Inflammatory macrophage treated with lipopolysaccharide for 1 hour (primary cell): ENCODE measurements at places on chromosomes 6 and 20.

- no peak for DNase-seq
Observed at GRCh38 chr6:47405273-47405672, 72.3 kb upstream of the CD2AP start.

DNA sequence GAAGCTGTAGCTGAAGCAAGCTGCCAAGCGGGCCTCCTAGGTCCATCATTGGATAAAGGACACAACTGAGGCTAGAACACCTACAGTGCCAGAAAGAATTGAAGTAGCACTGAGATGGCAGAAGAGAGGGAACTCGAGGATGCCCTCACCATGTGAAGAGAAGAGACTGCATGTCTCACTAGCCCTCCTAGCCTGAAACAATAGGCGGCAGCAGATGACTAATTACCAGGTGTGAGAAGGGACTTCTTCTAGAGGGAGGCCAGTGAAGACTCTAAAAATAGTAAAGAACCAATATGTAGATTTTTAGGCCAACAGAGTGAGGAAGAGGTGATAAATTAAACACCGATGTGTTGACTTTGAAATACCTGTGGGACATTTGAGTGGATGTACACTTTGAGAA, 50.3 kb downstream of the LGSN start:
- no peak for DNase-seq

DNA sequence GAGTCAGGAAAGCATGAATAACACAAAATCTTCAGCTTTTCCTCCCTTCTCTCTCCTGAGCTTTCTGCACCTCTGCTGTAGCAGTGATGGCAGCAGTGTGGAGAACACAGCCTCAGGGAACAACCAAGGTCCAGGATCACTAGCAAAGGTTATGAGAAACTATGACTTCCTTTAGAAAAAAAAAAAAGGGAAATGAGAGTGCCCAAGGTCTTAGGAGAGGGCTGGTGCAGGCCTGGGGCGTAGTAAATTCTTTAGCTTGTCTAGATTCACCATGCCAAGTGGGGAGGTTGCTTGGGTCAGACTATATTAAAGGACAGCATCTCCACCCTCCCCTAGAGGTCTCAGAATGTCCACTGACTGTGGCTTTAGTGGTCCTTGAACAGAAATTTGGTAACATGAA, 40.4 kb upstream of the POLR1H start:
- no peak for DNase-seq

GRCh38 chr6:168274037-168274952, 45.3 kb downstream of the DACT2 start:
- DNase-seq = no peak

- peak; percentile 91 for DNase-seq
Observed at GRCh38 chr6:56101141-56101553, 146.2 kb downstream of the COL21A1 start.

DNA sequence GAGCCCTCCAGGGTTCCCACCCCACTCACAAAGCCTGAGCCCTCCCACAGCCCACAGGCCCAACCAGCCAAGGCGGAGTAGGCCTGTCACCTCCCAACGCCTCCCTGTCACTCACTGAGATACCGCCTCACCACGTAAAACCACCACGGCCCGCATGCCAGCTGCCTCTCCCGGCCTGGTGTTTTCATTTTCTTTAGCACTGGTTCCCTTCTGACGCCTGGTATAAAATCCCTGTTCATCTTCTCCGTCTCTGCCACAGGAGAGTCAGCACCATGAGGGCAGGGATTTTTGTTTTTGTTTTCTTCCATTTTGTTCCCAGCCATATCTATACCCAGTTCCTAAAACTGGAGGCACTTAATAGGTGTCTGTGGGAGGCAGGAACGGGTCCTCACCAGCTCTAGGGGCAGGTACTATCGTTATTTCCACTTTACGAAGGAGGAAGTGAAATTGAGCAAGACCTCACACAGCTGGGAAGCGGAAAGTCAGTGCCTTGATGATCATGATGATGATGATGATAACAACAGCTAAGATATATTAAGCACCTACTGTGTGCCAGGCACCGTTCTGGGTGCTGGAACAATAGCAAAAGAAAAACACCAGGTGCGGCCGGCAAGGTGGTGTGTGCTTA, 58.6 kb downstream of the SNAI1 start:
- DNase-seq = peak; percentile 33

DNA sequence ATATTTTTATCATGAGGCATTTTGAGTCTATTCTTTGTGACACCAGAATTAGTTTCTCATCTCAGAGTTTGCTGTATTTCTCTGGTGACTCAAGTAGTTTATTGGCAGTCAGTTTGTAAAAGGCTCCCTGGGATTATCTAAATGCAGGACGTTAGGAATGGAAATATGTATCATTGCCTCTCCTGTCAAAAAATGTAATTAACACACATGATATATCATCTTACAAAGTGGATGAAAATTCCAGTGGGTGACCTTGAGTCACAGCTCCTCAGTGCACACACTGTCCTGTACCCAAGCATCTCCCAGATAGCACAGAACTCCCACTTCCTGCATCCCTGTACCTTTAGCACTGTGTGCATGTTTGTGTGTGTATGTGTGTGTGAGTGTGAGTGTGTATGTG, 258.6 kb downstream of the LAMA2 start:
- no peak for DNase-seq

DNA sequence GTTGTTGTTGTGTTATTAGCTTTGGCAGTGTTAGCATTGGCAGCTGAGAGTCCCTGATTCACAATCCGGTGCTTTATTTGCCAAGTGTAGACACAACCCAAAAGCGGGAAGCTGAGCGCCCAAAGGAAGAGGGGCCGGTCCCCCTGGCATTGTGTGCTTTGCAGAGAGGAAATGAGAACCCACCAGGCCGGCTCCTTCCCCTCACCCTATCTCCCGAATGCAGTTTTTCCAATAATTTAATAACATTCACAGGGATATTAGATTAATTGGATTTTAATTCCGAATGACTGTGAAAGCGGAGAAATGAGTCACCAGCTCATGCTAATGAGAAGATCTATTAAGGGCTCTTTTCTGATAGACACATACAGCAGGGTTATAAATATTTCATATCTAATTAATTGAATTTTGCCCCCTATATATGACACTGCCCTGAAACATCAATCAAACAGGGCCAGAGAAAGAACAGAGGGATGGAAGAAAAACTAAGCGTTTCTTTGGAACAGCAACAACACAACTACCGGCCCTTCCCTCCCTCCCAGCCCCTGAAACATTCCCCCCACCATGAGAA, 143.8 kb downstream of the MBOAT1 start:
- DNase-seq = no peak

DNA sequence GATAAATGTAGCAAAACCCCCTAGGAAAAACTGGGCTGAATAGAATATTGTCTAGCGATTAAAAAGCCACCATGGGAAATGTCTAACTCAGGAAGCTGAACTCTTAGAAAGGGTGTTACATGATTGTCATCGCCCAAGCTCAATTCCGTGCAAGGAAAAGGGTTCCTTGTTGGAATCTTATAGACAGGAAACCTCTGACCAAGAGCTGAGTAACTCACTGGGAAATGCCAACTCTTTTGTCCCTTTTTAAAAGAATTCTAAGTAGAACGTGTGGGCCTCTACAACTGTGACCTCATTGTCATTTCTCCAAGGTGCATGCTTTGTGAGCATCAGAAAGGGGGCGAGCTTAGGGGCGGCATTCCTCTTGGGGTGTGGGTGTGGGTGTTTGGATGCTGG, 88.1 kb downstream of the SYNJ2 start:
- no peak for DNase-seq

GRCh38 chr6:136160250-136160649, 89.9 kb downstream of the MTFR2 start:
- no peak for DNase-seq

- peak; percentile 28 for DNase-seq
Observed at GRCh38 chr6:167098825-167099225, 24.1 kb upstream of the CCR6 start.

GRCh38 chr20:47544852-47545251, 43.2 kb downstream of the NCOA3 start:
- DNase-seq = no peak

- no peak for DNase-seq
Observed at GRCh38 chr6:38801305-38801704, 86.2 kb downstream of the DNAH8 start.

- no peak for DNase-seq
Observed at GRCh38 chr6:3456898-3457709, at the start of gene SLC22A23. Gene SLC22A23 (minus strand): TSS chr6:3457050. CDS start chr6:3456559, 491 bp downstream.

- no peak for DNase-seq
Observed at GRCh38 chr20:60297649-60298048, 339.4 kb downstream of the CDH26 start.

- no peak for DNase-seq
Observed at GRCh38 chr20:21453690-21454089, 56.4 kb upstream of the NKX2-4 start.

GRCh38 chr20:61430228-61430624, 178.2 kb downstream of the CDH4 start:
- DNase-seq = no peak

DNA sequence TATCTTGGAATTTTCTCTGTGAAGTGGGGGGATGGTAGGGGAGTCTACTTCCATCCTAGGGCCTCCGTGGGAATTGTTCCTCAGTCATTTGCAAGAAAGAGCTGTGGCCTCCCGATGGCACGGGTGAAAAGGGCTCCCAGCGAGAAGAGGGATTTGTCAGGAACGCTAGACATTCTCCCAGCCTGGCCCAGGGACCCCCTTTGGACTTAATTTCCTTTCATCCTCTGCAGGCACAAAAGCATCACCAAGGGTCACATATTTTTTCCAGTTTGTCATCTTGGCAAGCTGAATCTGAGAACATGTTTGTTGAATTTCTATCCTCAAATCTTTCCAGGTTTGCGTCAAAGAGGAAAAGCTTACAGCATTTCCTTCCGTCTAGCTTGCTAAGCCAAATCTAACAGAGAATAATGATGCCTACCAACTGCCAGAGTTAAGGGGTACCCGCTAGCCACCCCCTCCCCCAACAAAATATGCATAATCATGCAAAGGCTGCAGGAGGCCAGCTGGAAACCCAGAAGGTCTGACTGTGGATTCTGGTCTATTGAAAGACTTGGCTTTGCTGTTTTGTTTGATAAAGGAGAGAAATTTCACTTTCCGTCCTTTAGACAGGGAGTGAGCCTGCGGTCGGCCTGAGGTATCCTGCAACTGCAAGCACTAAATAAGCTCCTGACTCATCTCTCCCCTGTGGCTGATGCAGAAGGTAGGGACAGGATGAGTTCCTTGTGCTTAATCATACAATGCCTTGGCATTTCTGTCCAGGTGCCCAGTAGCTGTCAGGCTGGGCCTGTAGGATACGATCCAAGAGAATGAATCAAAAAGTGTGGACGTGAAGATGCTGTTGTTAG, 23.1 kb downstream of the PSMG4 start:
- DNase-seq = no peak

DNA sequence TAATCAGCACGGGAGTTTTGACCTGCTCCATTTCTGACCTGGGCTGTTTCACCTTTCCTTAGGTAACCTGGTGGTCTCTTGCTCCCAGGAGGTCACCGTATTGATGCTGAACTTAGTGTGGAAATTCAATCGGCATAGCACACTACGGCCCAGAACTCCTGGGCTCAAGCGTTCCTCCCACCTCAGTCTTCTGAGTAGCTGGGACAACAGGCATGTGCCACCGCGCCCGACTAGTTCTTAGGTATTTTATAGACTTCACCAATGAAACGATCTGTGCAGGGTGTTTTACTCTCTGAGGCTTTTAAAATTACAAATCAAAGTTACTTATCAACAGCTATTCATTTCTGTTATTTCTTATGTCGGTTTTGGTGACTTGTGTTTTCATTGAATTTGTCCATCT, 42.1 kb downstream of the ATG5 start:
- DNase-seq = no peak

DNA sequence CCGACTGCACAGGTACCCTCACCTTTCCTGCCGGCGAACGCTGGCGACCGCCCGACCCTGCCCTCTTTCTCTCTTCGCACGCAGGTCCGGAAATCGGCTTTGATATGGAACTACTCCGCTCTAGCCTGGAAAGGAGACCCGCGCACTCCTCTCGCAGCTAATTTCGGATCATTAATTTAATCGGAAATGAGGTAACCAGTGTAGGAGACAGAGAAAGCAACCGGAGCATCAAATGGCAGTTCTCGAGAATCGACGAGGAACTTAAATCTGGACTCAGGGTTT, 949 bp upstream of the ATXN1 start:
- no peak for DNase-seq

DNA sequence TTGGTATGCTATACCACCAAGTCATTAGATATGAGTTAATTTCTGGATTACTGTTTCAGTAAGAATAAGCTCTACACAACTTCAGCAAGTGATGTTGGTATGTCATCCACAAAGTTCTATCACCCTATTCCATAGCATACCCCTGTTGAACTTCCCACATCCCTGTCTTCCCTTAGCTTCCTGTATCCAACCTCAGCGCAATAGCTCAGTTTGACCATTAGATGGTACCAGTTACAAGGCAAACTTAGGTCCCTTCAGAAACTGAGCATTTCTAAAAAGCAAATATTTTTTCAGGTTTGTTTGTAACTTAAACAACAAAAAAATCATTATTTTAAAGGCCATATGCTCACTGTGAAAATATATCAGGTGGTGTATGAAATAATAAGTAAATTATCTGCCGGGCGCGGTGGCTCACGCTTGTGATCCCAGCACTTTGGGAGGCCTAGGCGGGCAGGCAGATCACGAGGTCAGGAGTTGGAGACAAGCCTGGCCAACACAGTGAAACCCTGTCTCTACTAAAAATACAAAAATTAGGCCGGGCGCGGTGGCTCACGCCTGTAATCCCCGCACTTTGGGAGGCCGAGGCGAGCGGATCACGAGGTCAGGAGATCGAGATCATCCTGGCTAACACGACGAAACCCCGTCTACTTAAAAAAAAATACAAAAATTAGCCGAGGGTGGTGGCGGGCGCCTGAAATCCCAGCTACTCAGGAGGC, 8.8 kb upstream of the MOG start:
- DNase-seq = peak; percentile 57

DNA sequence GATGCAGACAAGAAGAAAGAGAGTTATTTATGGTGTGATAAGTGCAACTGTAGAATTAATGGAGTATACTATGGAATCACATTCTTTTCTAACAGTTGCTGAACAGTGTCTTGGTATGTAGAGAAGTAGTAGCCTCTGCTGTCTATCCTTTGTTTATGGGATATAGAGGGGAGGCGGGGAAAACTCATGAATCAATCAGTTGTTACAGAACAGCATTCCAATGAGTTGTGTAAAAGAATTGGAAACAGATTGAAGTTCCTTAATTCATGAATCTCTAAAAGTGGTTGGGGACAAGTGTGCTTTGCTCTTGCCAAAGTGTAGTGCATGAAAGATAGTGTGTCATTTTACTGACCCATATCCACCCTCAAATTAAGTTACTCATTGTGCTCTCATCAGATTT, 77.7 kb downstream of the FLRT3 start:
- no peak for DNase-seq

- no peak for DNase-seq
Observed at GRCh38 chr6:147081076-147081609, 123.1 kb upstream of the STXBP5 start.

DNA sequence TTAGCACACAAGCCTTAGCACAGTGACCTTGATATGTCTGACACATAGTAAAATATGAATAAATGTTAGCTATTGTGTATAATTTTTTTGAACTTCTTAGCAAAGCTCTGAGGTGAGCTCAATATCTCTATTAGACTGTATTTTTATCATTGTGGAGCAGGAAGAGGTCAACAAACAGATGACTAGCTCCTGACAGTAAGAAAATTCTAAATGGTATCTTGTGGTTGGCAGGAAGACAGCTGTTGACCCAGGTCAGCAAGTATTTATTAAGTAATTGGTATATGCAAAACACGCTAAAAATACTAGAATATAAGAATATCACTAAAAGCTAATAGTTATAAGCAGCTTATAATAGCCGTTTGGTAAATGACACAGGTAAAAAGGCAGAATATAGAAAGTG, 77.5 kb upstream of the MARCKS start:
- no peak for DNase-seq

GRCh38 chr20:62638055-62638570, 4.2 kb upstream of the SLCO4A1 start:
- DNase-seq = no peak

- DNase-seq = no peak
Observed at GRCh38 chr6:4350567-4351519, 215.5 kb upstream of the ECI2 start.
